ENCODE measurements at places on chromosomes 12 and 14. TPM values are rescaled to one million over a fixed set of nuclear protein-coding genes. Genes with fewer than 3 reads are reported as not detected.

The MNAT1 gene
- 83.7 TPM for total RNA-seq

The E2F7 gene
- 3.9 TPM for total RNA-seq

The NTS gene
- not detected for total RNA-seq

The CISTR gene
- not detected for total RNA-seq

The HAL gene
- total RNA-seq, result not detected

The MYH6 gene
- 3.4 TPM for total RNA-seq

The DGLUCY gene
- 81.7 TPM for total RNA-seq

The GPR68 gene
- 1.4 TPM for total RNA-seq

The ACOT4 gene
- total RNA-seq, result 0.05 TPM

The GLI1 gene
- 0.56 TPM for total RNA-seq

The TC2N gene
- total RNA-seq, result not detected

The CLEC2A gene
- not detected for total RNA-seq

- DNase-seq, result no peak
Measured at GRCh38 chr14:53532853-53533252, 379.7 kb upstream of the DDHD1 start.

GRCh38 chr12:48001505-48002413 lies 2.5 kb downstream of the COL2A1 start:
- DNase-seq, result peak; percentile 40

GRCh38 chr14:43411841-43412240 lies 1095.2 kb downstream of the FSCB start:
- DNase-seq, result no peak

GRCh38 chr12:219891-220352 lies 6.0 kb upstream of the SLC6A12 start:
- peak; percentile 60 for DNase-seq

DNA sequence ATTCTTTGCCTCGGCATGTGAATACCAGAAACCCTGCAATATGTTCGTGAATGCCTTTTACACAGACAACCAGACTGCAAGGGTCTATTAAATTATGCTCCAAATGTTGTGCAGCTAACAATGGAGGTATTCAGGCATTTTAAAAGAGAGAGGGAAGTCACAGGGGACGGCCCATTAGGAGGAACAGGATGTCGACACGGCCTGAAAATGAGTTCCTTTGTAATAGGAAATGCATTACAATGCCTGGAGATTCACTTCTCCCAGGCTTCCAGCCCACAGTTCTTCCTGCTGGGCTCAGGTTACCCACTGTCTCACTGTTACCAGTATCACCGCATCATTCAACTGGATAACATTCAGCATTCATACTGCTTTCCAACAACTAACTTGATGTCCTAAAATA lies 2.5 kb downstream of the DUSP6 start:
- DNase-seq, result peak; percentile 53

- DNase-seq, result peak; percentile 74
Measured at GRCh38 chr12:111412007-111412829, 6.5 kb downstream of the SH2B3 start.

DNA sequence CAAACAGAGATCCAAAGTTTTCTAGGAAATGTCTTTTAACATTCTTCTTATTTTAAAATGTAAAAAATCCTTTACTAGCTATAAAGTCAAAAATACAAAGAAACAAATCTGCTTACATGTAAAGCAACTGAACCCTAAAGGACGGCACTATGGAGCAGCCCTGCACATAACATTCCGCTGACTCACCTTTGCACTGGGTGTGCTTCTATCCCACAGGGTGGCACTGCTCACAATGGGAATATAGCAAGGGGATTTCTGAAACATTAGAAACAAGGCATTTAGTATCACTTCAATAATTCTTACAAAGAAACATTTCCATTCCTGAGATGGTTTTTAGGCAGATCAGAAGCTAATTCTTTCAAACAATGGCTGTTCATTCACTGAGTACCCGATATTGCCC lies 94.3 kb downstream of the C12orf42 start:
- DNase-seq, result no peak

DNA sequence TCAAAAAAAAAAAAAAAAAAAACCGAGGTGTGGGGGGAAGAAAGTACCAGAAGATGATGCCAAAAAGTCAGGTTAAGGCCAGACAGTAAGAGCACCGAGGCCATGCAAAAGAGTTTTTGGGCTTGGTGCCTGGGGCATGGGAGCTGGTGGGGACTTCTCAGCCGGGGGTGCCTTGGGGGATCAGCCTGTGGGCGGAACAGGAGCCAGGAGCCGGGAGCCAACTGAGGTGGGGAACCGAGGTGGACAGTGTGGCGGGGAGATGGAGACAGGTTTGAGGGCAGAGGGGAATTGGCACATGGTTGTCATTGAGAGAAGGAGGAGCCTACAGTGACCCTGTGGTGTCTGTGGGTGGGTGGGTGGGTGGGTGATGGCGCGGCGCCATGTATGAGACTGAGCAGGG lies 33.2 kb downstream of the TSPAN11 start:
- no peak for DNase-seq

GRCh38 chr14:75162631-75163030 lies 13.8 kb downstream of the TMED10 start:
- DNase-seq, result no peak

- DNase-seq, result peak; percentile 74
Measured at GRCh38 chr14:104724981-104725771, 1.1 kb downstream of the ADSS1 start.

- no peak for DNase-seq
Measured at GRCh38 chr12:25937096-25937495, 21.4 kb upstream of the RASSF8 start.

DNA sequence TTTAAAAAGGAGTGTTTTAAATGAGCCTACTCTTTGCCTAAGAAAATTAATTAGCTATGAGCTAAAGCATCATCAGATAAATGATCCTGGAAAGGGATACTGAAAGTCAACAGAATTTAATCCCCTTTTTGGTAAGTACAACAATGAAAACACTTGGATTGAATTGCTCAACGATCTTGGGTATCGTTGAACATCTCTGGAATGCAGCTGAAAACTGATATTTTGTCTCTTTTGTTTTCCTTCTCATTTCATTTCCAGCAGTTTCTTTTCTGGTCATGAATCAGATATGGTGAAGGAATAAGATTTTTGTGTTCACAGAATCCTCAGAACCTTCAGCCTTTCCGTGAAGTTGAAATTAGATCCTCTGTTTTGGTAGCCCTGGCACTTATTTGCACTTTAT lies 771.2 kb downstream of the FSCB start:
- peak; percentile 1 for DNase-seq

- no peak for DNase-seq
Measured at GRCh38 chr14:35405304-35405996, 901 bp upstream of the NFKBIA start.

DNA sequence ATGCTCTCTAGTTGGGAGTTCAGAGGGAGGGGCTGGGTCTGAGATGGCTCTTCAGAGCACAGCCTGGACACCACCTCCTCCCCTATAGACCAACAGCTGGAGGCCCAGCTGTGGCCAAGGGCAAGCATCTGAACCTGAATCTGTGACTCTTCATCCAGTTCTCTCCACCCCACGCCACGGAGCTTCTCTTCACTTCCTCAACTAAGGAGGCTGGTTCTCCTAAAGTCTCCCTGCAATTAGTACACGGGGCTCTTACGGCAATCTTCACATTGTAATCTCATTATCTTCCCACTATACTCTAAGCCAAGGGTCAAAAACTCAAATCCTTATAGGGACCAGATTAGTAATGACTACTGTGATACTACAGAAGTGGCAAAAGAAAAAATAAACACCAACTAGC lies 9.8 kb downstream of the NRDE2 start:
- no peak for DNase-seq

- DNase-seq, result no peak
Measured at GRCh38 chr14:67556671-67557070, 23.6 kb downstream of the PLEKHH1 start.

DNA sequence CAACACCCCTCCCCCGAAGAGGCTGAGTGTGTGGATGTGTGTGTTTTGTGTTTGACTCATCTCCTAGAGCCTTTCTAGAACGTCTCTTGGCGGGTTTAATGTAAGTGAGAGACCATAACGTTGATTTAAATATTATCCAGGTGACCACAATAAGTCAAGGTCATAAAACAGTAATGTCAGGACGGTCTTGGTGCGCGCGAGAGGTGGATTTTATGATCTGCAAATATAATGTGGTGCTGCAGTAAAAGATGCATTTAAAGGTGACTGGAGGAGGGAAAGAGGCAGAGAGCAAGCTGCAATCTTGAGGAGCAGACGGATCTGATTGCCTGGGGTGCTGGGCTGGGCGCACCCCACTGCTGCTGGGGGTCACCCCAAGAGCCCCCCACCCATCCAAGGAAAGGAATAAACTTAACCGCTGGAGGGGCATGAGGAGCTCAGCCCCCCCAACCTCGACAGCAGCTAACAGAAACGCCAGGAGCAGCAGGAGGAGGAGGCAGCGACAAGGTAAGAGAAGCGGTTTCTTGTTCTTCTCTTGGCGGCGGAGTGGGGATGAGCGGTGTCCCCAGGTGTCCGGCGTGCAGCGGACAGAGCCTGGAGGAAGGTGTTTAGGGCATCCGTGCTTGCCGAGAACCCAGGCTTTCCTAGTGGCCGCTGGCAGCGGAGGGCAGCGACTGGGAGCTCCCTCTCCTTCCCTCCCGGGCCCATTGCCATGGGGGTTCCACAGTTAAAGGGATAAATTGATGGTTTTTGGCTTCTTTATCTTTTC lies 5.5 kb downstream of the HOXC10 start:
- no peak for DNase-seq

- DNase-seq, result no peak
Measured at GRCh38 chr12:52434760-52435530, 774 bp upstream of the KRT75 start.

DNA sequence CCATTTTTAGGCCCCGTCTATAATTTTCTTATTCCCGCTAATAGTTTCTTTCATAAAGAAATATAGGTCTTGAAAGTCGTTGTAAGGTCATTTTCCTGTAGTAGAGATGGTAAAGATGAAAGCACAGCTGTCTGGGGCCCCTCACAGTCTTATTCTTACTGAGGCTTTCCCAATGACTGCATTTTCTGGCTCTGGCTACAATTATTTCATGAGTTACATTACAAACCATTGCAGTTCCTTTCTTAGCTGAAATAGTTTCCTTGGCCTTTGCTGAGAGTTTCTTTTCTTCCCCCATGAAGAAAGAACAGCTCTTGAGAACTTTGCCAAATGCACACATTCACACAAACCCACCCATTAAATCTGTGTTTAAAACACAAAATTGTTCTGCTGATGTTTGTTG lies 113.0 kb downstream of the DYRK2 start:
- DNase-seq, result no peak

- DNase-seq, result peak; percentile 35
Measured at GRCh38 chr14:24913746-24914145, 136.2 kb downstream of the STXBP6 start.

DNA sequence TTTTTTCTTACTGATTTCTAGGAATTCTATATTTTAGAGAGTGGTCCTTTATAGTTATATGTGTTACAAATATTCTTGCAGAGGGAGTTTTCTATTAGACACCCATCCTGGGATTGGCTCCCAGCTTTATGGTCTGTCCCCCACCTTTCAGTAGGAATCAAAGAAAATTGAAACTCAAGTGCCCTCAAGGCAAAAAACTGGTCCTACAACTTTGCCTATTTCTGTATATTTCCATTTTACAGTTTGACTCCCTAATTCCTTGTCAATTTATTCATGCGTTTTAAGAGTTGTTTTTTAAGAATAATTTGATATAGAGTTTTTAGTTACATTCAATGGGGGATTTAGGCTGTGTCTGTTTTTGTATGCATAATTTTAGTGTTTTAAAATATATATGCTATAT lies 208.9 kb downstream of the SYNE2 start:
- no peak for DNase-seq

DNA sequence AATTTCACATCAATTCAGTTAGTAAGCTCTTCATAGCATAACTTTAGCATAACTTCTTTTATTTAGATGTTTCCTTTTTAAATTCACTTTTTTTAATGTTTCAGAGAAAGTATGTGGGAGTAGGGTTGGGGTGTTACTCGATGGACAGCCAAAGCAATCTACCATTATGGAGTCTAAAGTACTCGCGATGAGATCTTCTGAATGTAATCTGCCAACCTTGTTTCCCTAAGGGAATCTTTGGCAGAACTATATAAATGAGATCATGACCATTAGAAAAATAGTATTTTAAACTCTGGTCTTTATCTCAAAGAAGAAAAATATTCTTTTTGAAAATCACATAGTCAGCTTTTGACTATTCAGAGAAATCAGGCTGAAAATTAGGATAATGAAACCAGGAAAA lies 103.9 kb downstream of the BBS10 start:
- no peak for DNase-seq

DNA sequence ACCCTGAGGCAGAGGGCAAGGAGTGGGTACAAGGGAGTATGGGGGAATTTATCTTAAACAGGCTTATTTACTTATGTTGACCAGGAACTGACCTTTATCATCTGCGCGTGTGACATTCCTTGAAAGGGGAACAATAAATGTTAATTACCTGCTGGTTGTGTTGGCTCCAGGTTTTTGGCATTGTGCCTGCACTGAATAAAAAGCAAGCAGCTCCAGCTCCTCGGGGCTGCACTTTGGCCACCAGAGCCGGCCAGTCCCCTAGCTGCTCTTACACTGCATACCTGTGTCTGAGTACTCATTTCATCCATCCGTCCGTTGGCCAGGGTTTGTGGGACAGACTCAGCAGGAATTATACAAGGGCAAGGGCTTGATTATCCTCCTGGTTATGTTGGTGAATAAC lies 68.8 kb upstream of the GTF2A1 start:
- DNase-seq, result no peak

DNA sequence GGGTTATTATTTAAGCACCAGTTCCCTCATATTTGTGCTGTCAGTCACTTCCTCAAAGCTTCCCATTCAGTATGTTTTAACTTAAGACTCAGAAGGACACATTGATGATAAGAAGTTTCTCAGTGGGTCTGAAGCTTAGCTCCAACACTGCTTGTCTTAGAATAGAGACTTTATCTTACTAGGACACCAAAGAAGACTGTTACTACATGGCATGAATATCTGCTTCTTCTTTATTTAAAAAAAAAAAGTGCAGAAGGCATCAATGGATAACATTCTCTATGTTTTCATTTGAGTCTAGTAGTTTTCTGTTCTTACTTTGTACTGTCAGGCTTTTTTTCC lies 404.2 kb downstream of the DAD1 start:
- no peak for DNase-seq

- no peak for DNase-seq
Measured at GRCh38 chr12:91857813-91858542, 287.7 kb downstream of the BTG1 start.

DNA sequence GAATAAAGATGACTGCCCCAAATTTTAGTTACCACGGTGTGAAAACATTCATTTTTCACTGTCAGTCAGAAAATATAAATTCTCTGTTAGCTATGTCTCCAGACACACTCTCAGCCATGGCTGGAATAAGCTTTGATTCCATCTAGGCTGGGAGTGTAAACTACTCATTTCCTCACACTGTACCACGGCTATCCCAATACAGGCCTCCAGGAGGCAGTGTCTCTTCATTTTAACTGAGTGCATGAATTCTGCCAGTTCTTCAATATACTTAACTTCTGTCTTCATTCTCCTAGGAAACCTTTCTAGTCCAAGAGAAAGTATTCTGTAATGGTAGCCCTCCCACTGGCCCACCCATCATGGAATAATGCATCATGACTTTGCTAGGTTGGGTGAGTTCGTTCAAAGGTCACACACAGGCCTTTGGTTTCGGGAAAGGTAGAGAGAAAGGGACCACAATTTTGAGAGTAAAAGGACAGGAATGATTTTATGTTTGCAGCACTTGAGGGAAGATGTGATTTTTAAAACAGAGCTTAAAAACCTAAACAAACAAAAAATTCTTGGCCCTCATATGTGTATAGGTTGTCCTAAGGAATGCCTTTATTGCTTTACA lies 381.1 kb downstream of the SEC23A start:
- DNase-seq, result peak; percentile 75

All from myocyte (in vitro differentiated cells).